ENCODE measurements at places on chromosomes 16 and 17. TPM values are rescaled to one million over a fixed set of nuclear protein-coding genes. Genes with fewer than 3 reads are reported as not detected.

Gene SLC46A1
- 2.4 TPM for total RNA-seq

Gene PYCARD
- total RNA-seq, result 25.9 TPM

Gene MEOX1
- total RNA-seq, result 1.7 TPM

Gene VTN
- 0.28 TPM for total RNA-seq

DNA sequence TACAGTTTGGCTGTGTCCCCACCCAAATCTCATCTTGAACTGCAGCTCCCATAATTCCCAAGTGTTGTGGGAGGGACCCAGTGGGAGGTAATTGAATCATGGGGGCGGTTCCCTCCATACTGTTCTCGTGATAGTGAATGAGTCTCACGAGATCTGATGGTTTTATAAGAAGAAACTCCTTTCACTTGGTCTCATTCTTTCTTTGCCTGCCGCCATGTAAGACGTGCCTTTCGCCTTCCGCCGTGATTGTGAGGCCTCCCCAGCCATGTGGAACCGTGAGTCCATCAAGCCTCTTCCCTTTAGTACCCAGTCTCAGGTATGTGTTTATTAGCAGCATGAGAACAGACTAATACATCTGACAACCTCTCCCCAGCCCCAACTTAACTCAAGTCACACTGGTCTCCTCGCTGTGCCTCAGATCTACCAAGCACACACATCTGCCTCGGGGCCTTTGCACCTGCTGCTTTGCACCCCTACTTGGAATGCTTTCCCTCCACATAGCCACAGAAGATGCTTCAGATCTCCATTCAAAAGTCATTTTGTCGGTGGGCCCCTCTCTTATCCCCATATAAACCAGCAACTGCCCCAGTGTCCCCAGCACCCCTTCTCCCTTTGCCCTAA is 74.4 kb downstream of the RPH3AL start:
- DNase-seq, result no peak
- H3K36me3 ChIP-seq, result no peaks in the 10 kb centered on the region
- no peak overlapping the region for H3K27ac ChIP-seq
- H3K27me3 ChIP-seq, result no peaks in the 10 kb centered on the region
- H3K4me3 ChIP-seq, result no peak overlapping the region

- H3K27me3 ChIP-seq, result no peaks in the 10 kb centered on the region
- peak overlapping the region; percentile 62 for H3K27ac ChIP-seq
- peaks cover 57% of the 10 kb centered on the region for H3K4me1 ChIP-seq
- H3K36me3 ChIP-seq, result no peaks in the 10 kb centered on the region
These were observed 1.2 kb upstream of the RFFL start for GRCh38 chr17:35064516-35065215.

GRCh38 chr17:60501589-60501988 is 24.5 kb downstream of the APPBP2 start:
- H3K4me3 ChIP-seq, result no peak overlapping the region
- no peak overlapping the region for H3K27ac ChIP-seq
- H3K4me1 ChIP-seq, result peaks cover 3% of the 10 kb centered on the region
- H3K27me3 ChIP-seq, result no peaks in the 10 kb centered on the region
- H3K36me3 ChIP-seq, result no peaks in the 10 kb centered on the region

- H3K4me1 ChIP-seq, result peaks cover 32% of the 10 kb centered on the region
- H3K27me3 ChIP-seq, result no peaks in the 10 kb centered on the region
- H3K36me3 ChIP-seq, result no peaks in the 10 kb centered on the region
- no peak for DNase-seq
These were observed 987 bp downstream of the SLC16A5 start for GRCh38 chr17:75088465-75089417.

GRCh38 chr17:75240394-75241142 is 20.8 kb downstream of the GGA3 start:
- no peak overlapping the region for H3K4me3 ChIP-seq
- no peaks in the 10 kb centered on the region for H3K27me3 ChIP-seq
- H3K27ac ChIP-seq, result peak overlapping the region; percentile 67
- peaks cover 56% of the 10 kb centered on the region for H3K4me1 ChIP-seq
- H3K36me3 ChIP-seq, result peaks cover 72% of the 10 kb centered on the region

DNA sequence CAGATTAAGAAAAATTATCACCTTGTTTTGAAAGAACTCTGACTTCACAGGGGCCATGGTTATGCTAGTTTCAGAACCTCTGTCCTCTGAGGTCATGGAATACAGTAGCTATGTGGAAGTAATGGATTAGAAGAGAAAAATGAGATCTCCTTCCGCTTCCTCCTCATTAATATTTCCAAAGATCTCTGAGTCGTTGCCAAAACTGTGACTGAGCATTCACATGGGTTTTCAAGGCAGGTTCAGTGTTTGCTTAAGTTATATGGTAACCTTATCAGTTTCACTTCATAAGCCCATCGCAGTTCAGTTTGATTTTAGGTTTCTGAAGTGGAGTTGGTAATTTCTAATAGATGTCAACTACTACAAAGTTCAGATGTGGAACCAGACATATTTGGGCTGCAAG is 321.2 kb upstream of the SOX9 start:
- no peak overlapping the region for H3K4me3 ChIP-seq
- no peaks in the 10 kb centered on the region for H3K27me3 ChIP-seq
- no peaks in the 10 kb centered on the region for H3K4me1 ChIP-seq
- H3K36me3 ChIP-seq, result no peaks in the 10 kb centered on the region
- H3K27ac ChIP-seq, result no peak overlapping the region

DNA sequence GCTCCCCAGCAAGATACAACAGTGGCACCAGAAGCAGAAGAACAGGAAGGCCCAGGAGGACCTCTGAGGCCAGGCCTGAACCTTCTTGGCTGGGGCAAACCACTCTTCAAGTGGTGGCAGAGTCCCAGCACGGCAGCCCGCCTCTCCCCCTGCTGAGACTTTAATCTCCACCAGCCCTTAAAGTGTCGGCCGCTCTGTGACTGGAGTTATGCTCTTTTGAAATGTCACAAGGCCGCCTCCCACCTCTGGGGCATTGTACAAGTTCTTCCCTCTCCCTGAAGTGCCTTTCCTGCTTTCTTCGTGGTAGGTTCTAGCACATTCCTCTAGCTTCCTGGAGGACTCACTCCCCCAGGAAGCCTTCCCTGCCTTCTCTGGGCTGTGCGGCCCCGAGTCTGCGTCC is 11.9 kb downstream of the CES3 start:
- no peaks in the 10 kb centered on the region for H3K36me3 ChIP-seq
- H3K4me3 ChIP-seq, result no peak overlapping the region
- H3K27ac ChIP-seq, result no peak overlapping the region
- peaks cover 6% of the 10 kb centered on the region for H3K4me1 ChIP-seq
- H3K27me3 ChIP-seq, result no peaks in the 10 kb centered on the region

DNA sequence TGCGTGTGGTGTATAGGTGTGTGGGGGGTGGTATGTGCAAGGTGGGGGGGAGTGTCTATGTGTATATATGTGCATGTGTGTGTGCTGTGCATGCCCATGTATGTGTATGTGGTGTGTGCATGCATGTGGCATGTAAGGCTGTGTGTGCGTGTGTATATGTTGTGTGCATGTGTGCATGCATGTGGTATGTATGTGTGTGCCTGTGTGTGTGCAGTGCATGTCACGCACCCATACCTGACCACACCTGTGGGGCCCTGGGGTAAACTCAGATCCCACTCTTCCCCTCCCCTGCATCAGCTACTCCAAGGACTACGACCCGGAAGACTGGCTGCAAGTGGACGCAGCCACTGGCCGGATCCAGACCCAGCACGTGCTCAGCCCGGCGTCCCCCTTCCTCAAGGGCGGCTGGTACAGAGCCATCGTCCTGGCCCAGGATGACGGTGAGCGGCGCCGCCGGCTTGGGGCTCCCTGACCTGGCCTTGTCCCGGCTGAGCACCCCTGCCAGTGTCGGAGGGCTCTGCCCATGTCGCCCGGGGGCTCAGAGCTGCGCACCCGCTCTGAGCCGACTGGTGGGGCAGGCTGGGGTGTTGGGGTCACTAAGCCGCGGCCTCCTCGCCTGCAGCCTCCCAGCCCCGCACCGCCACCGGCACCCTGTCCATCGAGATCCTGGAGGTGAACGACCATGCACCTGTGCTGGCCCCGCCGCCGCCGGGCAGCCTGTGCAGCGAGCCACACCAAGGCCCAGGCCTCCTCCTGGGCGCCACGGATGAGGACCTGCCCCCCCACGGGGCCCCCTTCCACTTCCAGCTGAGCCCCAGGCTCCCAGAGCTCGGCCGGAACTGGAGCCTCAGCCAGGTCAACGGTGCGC is 9.1 kb downstream of the SLC22A31 start:
- no peak overlapping the region for H3K27ac ChIP-seq
- no peak for DNase-seq
- no peaks in the 10 kb centered on the region for H3K4me1 ChIP-seq

GRCh38 chr17:71900621-71901229 is 220.1 kb upstream of the SOX9 start:
- H3K4me1 ChIP-seq, result no peaks in the 10 kb centered on the region
- no peak for DNase-seq
- no peaks in the 10 kb centered on the region for H3K36me3 ChIP-seq
- no peaks in the 10 kb centered on the region for H3K27me3 ChIP-seq
- no peak overlapping the region for H3K4me3 ChIP-seq

DNA sequence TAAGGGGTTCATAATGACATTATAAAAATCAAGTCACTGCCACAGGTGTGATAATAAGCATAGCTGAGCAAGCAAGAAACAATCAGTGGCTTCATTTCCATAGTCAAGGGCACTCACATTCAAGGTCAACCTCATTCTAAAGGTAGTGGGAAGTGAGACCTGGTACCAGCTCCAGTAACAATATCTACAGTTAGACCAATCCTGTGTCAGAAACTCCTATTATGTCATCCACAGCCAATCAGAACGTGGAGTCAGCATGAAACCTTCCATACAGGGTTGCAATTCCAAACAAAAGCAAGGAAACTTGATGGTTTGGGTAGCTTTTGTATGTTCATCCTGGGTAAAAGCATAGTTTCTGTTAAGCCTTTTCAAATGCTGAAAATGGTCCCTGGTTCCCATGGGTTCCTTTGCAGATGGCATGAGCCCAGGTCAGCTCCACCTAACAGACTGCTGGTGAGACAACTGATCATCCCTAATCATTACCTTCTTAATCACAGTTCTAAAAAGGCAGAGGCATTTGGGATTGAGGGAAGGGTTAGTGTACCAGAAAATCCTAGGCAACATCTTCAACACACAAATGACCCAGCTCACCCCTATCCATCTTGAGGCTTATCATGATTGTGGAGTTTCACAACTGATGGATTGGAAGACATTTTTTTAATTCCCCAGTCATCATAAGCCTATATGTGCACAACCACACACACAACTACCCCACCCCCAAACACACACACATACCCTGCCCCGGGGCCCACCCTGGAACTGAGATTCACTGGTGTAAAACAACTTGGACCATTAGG is 30.4 kb downstream of the TEX2 start:
- H3K27ac ChIP-seq, result no peak overlapping the region
- no peak overlapping the region for H3K4me3 ChIP-seq
- no peak for DNase-seq
- H3K27me3 ChIP-seq, result no peaks in the 10 kb centered on the region

DNA sequence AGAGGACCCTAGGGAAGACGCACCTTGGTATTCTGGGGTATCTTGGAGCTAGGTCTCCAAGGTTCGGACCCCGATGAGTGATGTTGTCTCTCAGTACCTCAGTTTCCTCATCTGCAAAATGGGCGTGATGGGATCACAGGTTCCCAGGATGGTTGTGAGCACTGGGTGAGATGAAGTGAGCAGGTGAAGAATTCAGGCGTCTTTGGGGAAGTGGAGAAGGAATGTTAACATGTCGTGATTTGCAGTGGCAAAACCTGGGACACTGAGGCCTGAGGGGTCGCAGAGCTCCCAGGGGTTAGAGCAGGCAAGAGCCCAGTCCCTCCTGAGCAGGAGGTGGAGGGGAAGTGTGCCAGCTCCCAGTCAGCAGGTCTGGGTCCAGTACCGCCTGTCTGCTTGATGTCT is 215.1 kb upstream of the GSE1 start:
- H3K36me3 ChIP-seq, result no peaks in the 10 kb centered on the region
- H3K4me1 ChIP-seq, result no peaks in the 10 kb centered on the region
- no peak overlapping the region for H3K4me3 ChIP-seq
- no peaks in the 10 kb centered on the region for H3K27me3 ChIP-seq
- DNase-seq, result no peak

- H3K27ac ChIP-seq, result no peak overlapping the region
- no peaks in the 10 kb centered on the region for H3K36me3 ChIP-seq
- peaks cover 16% of the 10 kb centered on the region for H3K27me3 ChIP-seq
- H3K4me1 ChIP-seq, result peaks cover 21% of the 10 kb centered on the region
- no peak overlapping the region for H3K4me3 ChIP-seq
These were observed 17.0 kb downstream of the ENPP7 start for GRCh38 chr17:79747508-79748294.

DNA sequence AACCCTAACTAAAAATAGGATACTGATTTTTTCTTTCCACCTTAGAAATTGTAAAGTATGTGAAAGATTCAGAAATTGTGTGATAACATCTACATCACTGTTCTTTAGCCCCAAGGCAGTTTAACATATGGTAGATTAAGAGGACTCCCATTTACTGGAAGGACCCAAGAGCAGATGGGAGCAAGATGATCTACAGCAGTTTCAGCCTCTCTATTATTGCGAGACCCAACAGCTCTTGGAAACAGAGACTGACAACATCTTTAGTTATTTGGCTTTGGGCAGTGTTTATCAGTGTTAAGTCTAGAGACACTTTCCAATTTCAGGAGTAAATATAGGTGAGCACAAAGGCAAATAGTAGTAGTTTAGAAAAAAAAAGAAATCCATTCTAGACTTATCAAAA is 124.9 kb upstream of the CORO6 start:
- DNase-seq, result no peak
- no peak overlapping the region for H3K4me3 ChIP-seq
- no peaks in the 10 kb centered on the region for H3K27me3 ChIP-seq
- peaks cover 2% of the 10 kb centered on the region for H3K36me3 ChIP-seq
- no peak overlapping the region for H3K27ac ChIP-seq
- peaks cover 40% of the 10 kb centered on the region for H3K4me1 ChIP-seq

- no peaks in the 10 kb centered on the region for H3K36me3 ChIP-seq
- H3K27ac ChIP-seq, result no peak overlapping the region
- H3K4me3 ChIP-seq, result no peak overlapping the region
- no peak for DNase-seq
- H3K4me1 ChIP-seq, result no peaks in the 10 kb centered on the region
- no peaks in the 10 kb centered on the region for H3K27me3 ChIP-seq
These were observed 409.4 kb downstream of the HAPSTR1 start for GRCh38 chr16:9500872-9501271.

DNA sequence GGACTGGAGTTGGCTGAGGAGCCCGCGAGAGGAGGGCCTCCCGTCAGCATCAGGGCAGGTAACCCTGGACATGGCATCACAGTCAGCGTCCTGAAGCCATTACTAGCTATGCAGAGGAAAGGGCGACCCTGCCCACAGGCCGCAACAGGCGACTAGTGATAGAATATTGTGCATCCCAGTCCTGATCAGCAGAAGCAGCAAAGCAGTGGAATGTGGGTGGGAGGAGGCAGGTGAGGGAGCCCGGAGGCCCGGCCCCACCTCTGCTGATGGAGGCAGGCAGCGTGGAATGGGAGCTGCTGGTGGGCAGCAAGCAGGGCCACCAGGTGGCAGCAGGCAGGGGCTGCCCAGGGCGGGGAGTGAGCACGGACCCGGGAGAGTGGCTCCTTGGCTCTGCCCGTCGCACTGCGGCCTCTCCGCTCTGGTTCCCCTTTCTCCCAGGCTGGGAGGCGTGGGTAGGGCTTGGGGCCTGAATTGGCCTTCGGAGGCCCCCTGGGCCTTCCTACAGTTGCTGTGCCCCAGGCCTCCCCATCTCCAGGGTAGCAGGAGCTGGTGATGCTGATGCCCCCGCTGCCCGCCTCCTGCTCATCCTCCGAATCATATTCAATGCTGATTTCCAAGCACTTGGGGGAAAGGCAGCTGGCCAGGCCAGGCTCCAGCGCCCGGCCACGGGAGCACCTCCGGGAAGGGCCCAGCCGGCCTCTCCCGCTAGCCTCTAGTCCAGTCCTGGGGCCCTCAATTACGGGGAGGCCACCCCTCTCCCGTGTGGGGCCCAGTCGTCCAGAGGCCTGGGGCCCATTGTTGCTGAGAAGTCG is 20.2 kb downstream of the TSPOAP1 start:
- peaks cover 4% of the 10 kb centered on the region for H3K4me1 ChIP-seq
- H3K27ac ChIP-seq, result no peak overlapping the region
- H3K4me3 ChIP-seq, result no peak overlapping the region
- no peak for DNase-seq
